ENCODE measurements at places on chromosomes 3 and 15.

DNA sequence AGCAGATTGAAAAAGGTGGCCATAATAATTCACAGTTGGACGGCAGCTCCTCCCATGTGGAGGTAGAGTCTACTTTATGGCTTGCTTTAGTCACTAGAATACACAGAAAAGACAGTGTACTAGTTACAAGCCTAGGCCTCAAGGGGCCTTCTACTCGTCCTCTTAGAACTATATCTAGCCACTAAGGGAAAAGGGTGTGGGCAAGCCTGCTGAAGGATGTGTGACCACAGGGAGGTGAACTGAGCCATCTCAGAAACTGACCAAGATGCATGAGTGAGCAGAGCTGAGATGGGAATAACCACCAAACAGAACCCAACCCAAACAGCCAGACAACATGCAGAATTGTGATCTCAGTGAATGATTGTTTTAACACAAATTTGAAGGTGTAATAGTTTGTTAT lies 335.6 kb upstream of the LMCD1 start:
- DNase-seq: no peak

DNA sequence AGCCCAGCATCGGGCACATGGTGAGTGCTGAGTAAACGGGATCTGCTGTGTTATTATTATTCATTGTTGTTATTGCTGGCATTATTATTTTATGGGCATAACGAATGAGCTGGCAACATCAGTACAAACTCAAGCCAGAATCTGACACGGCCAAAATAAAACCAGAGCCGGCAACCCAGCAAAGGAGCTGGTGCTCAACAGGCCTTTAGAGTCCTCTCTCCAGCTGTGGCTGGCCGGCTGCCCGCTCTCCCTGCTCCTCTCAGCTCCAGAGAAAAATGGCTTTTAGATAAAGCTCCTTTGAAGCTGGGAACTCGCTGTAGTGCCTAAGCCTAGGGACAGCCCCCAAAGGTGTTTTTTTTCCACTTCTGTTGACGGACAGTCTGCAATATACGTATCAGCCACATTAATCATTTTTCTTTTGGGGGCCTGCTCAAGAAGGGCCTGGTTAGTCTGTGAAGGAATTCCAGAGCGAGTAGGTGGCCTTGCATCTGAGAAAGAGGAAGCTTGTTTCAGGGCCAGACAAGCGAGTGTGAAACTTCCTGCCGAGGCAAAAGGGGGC lies 193.9 kb upstream of the UBE2E1 start:
- no peak for DNase-seq

- no peak for DNase-seq
These were observed 99.0 kb upstream of the AKAP13 start for GRCh38 chr15:85281293-85281882.

DNA sequence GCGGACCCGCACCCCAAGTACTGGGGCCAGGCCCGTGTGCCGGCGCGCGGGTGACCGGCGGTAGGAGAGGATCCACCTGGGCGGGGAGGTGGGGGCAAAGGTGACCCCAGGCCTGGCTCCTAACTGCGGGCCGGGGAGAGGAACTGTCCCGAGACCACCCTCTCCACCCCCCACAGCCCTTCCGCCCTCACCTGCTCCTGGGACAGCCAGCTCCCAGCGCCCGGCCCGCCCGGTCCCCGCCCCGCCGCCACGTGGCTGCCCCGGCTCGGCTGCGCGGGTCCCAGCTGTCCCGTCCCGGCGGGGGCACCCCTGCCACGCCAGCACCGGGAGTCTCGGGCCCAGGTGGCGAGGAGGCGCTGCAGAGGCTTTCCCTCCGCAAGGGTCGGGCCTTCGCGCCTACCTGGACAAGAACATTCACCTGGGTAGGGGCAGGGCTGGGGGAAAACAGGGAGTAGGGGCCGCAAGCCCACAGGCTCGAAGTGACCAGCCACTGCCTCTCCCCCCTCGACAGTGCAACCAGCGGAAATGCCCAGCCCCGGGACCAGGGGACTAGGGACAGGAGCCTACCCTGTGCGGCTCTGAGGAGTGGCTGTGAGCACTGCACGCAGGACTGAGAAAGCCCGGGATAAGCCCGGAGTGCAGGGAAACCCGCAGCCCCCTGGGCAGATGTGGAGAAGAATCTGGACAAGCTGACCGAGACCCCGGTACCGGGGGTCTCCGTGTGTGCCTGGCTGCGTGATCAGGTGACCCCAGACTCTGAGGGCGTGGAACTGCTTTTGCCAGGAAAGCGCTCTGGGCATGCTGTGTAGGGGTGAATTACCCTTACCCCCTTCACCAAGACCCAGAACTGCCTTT lies at the start of gene SLC12A8:
Gene SLC12A8, minus strand, starts transcription at position 240 of the 855 bp plus-strand sequence. CDS start 1,399 bp downstream, outside the sequence.
- DNase-seq: peak; percentile 21

- no peak for DNase-seq
These were observed 23.2 kb downstream of the ILDR1 start for GRCh38 chr3:121998611-121999473.

- no peak for DNase-seq
These were observed 253.1 kb downstream of the CGGBP1 start for GRCh38 chr3:87805670-87806069.

GRCh38 chr3:7658294-7658693 lies 797.4 kb downstream of the GRM7 start:
- DNase-seq: no peak

DNA sequence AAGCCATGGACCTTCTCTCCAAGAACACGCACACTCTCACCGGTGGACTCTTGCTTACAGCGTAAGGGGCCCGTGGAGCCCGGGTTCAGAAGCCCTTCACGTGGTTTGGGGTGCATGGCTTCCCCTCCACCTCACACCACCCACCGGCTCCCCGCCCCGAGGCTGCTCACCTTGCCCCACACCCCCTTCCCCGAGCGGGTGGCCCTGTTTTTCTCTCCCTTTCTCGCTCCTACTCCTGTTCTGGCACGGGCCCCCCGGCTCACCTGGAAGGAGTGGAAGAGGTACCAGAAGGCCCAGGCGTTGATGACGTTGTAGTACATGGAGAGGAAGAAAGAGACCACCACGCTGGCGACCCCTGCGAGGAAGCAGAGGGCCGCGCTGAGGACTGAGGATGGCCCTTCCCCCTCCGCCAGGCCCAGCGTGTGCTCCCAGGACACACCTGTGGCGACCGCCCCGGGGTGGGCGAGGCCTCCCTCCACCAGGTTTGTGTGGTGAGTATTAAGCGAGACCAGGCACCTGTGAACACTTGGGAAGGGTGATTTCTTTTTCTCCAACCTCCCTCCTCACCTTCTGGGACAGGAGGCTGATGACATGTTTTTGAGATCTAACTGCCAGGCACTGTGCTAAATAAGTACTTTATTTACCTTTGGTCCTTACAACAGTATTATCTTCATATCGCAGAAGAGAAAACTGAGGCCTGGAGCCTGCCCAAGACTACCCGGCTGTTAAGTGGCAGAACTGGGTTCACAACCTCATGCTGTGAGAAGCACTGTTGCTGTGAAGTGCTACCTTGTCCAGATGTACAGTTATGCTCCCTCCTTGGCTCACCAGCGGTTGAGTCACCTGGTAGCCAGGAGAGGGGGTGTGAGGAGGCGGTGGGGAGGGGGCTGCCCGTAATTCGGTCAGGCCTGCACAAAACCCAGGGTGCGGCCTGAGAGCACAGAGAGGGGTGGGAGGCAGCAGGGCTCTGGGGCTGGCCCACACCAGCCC lies 16.3 kb downstream of the SLC6A20 start:
- DNase-seq: no peak

- DNase-seq: no peak
These were observed 144.1 kb downstream of the FILIP1L start for GRCh38 chr3:99970198-99970597.
